ENCODE measurements at places on chromosomes 3 and 15. TPM values are rescaled to one million over a fixed set of nuclear protein-coding genes. Genes with fewer than 3 reads are reported as not detected.

GCNT3 gene
- total RNA-seq, result under 0.01 TPM

GNAT1 gene
- not detected for total RNA-seq

THRB gene
- total RNA-seq, result 5.7 TPM

UQCC5 gene
- total RNA-seq, result 1.9 TPM

MED12L gene
- total RNA-seq, result 47.9 TPM

ACAA1 gene
- total RNA-seq, result 43.1 TPM

TMF1 gene
- total RNA-seq, result 16.2 TPM

RTP4 gene
- 7.3 TPM for total RNA-seq

CPNE9 gene
- total RNA-seq, result 0.81 TPM

IL20RB gene
- total RNA-seq, result 0.54 TPM

ZNF502 gene
- total RNA-seq, result 1.3 TPM

ITGA11 gene
- 0.27 TPM for total RNA-seq
